ENCODE measurements at places on chromosomes 7 and 10.

DNA sequence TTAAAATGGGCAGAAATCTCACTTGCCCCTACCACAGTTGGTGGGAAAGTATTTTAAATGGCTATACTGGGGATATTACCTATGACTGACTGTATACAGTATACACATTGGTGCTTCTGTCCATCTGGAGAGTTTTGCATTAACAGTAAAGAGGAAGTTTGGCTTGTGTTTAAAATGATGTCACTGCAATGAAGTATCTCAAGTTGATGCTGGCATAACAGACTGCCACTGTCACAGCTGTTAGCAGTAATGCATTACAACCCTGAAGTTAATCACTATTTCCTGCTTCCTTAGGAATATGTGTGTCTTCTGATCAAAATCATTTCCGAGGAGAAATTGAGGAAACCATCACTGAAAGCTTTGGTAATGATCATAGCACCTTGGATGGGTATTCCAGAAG is 1.9 kb downstream of the DKK1 start:
- no peak for DNase-seq

DNA sequence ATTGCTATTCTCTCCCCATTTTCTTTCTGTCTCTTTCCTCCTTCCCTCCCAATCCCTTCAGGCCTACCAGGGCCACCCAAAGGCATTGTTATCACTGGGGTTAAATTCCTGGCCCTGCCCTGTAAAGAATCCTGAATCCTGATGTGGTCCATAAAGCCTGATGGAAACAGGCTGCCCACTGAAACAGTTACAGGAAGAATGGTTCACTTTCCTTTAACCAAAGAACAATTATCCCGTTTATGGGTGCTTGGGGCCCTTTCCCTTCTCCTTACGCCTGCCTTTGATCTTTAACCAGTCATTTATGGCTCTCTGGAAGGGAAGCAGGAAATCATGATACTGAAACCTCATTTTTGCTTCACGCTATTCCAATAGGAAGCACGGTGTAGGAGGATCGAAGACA is 273.1 kb upstream of the NEBL start:
- no peak for DNase-seq

- DNase-seq = no peak
Observed at GRCh38 chr10:52897162-52897561, 124.6 kb upstream of the MBL2 start.

DNA sequence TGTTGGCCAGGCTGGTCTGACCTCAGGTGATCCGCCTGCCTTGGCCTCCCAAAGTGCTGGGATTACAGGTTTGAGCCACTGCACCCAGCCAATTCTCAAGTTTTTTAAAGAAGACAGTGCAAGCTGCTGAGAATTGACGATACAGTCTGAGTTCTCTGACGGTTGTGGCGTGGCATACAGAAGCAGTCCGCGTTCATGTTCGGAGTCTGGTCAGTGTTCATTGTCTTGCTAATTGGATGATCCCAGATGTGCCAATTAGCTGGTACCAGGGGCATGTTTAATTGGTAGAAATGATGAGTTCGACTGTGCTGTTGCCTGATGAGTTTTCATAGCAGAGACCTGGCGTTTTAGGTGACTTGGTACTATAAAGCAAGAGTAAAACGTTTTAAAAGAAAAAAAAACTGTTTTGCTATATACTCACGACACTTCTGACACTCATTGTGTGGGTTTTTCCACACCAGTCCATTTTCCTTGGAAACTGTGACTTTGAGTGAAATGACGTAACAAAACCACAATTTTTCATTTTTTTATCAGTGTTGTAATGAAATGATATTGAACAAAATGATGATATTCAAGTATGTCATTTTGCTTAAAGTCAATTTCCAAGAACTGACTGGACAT is 32.3 kb downstream of the CAMK1D start:
- DNase-seq = no peak

GRCh38 chr7:91656541-91657482 is 223.7 kb downstream of the MTERF1 start:
- DNase-seq = no peak
